ENCODE measurements at places on chromosomes 1 and 21.

DNA sequence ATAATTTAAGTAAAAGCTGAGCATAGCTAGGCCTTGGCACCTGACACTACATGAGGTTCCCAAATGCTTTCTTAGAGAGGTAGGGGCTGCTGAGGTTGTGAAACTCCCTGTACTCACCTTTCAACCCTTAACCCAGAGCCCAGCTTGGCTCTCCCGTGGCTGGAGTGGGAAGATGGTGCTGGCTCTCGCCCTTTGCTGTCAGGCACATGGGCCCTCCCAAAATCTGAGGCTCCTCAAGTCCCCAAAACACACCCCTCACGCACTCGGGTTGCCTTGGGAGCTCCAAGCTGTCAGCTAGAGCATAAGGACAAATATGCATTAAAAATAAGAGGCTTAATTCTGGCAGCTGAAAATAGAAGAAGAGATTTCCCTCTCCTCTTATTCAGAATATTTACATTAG, 46.7 kb upstream of the PLPPR4 start:
- no peak for DNase-seq

- no peak for DNase-seq
Measured at GRCh38 chr1:37257646-37258045, 216.7 kb upstream of the ZC3H12A start.

DNA sequence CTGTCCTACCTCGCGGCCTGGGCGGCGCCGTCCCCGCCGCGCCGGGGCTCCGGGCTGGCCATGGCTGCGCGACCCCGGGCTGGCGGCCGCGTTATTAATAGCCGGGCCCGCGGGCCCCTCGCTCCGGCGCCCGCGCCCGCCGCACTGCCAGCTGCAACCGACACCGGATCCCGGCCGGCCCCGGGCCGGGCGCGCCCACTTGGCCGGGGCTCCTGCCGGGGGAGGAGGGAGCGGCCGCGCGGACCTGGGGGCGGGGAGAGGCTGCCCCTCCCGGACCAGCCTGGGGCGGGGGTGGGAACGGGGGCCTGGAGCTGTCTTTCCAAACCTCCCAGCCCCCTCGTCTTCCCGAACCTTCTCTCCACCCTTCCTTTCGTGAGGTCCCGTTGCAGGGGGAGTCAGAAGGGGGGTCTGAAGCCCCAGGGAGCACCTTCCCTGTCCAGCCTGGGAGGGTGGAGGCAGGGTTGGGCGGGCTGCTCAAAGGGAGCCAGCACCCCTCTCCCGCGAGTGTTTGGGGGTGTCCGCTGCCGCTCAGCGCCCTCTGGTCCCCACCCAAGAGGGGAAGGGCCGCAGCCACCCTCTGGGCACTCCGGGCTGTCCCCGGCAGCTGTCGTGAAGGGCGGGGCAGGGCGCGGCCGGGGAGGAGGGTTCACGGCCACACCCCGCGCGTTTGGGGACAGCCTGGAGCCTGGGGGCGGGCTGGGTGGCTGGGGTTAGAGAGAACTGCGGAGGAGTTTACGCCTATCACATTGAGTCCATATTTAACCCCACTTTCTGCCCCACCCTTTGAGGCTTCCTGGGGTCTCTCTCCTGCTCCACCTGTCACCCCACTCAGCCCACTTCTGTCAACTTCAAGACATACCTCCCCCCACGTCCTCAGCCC, at the start of gene SYNC:
Gene SYNC (minus strand): TSS at position 172 of the 880 bp plus-strand sequence. CDS start 110 bp downstream, at position 62.
- peak; percentile 86 for DNase-seq

DNA sequence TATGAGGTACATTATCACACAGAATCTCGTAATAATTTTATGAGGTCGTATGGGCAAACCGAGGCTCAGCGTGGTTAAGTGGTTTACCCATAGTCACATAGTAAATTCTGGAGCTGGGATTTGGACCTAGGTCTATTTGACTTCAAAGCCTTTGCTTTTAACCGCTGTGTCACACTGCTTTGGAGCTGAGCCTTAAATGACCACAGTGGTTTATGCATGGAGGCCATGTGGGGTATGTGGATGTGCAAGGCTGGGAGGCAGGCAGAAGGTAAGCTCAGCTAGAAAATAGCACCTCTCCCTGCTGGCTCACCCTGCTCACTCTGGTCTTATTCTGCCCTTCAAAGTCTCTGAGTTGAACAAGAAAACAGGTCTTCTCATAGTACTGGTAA, 269.5 kb downstream of the TRABD2B start:
- no peak for DNase-seq

DNA sequence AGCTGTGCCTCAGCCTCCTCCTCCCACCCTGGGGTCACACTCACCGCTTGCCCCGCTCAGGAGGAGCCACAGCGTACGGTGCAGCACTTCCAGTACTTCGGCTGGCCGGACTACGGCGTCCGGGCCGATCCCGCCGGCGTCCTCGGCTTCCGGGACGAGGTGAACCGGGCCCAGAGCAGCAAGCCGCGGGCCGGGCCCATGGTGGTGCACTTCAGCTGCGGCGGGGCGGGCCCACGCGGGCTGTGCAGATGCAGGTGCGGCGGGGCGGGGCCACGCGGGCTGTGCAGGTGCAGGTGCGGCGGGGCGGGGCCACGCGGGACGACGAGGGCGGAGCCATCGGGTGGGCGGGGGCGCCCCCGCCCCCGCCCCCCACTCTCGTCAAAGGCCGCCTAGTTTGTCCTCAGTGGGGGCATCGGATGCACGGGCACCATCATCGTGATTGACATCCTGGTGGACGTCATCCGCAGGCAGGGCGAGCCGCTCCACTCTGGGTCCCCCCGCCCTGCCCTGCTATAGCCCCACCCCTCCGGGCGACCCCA, 5.5 kb downstream of the RNF223 start:
- no peak for DNase-seq

DNA sequence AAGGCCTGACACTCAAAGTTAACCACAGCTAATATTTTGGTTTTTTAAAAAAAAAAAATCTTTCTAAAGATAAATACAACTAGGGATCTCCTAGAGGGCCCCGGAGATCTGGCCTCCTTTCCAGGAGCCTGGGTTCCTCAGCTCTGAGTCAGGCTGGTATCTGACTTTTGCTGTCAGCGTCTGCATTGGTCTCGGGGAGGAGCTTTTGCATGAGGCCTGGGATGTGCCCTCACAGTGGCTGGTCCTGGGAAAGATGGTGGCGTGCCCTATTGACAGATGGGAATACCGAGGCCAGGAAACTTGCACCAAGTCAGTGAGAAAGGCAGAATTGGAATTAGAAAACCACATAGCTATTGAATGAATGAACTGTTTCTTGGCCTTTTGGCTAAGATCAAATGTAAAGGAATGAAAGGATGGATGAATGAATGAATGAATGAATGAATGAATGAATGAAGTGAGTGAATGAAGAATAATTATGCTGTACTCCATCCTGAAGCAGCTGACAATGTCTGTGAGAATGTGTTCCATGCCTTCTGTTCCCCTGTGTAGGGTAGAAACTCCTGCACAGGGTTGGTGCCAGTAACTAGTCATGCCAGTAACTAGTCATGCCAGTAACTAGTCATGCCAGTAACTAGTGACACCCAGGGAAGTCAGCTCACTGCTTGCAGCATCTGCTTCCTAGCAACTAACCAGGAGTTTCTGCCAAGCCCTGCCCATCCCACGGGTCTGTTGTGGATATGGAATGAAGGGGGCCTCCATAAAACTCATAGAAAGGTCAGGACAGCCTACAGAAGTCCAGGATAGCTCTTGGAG, 242.5 kb upstream of the VAMP3 start:
- peak; percentile 10 for DNase-seq

- no peak for DNase-seq
Measured at GRCh38 chr1:178150610-178151009, 56.7 kb downstream of the RASAL2 start.

DNA sequence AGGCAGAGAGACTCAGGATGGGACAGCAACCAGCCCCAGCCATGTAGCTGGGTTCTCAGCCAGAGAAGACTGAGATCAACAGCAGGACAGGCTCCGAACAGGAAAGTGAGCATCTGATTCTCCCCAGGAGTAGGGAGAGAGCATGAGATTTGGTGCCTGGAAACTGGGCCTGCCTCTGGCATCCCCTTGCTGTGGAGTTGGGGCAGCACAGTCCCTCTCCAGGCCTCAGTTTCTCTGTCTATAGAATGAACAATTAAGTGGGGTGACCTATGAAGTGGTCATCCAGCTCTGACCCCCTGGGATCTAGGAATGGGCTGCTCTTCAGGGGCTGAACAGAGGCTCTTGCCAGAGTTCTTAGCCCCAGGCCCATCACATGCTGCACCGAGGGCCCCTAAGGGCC, 55.6 kb downstream of the KLHDC7A start:
- DNase-seq = no peak

- no peak for DNase-seq
Measured at GRCh38 chr21:43847301-43847700, 17.7 kb upstream of the AGPAT3 start.

- DNase-seq = no peak
Measured at GRCh38 chr1:19476450-19477190, 8.7 kb downstream of the CAPZB start.

GRCh38 chr1:235290740-235291502, 37.1 kb downstream of the ARID4B start:
- DNase-seq = no peak

DNA sequence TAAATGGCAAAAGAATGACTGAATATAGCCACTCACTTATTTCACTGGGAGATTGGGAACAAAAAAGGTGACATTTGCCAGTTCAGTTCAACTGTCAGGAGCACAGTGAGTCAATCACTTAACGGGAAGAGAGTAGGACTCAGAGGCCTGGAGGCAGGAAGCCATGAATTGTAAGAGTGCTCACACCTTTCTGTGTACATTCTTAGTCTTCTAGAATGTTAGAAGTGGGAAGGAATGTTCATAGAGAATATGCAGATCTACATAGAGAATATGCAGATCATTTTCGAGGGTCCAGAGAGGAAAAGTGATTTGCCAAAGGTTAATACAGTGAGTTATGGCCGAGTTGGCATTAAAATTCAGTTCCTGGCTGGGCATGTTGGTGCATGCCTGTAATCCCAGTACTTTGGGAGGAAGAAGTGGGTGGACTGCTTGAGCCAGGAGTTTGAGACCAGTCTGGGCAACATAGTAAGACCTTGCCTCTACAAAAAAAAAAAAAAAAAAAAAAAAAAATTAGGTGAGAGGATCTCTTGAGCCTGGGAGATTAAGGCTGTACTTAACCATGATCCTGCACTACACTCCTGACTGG, 8.3 kb downstream of the IL20 start:
- DNase-seq = no peak

DNA sequence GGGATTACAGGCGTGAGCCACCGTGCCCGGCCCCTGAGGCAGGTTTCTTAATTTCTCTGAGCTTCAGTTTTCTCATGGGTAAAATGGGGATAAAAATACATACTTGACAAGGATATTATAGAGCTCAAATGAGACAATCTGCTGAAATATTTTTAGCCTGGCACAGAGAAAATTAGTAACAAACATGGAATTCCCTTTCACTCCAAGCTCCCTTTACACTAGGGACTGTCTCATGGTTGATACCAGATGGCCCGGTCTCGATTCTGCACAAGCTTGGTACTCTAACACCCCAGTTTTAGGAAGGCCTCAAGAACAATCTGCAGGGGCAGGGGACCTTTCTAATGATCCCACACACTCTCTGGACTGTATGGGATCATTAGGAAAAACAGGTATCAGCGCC, 671.7 kb downstream of the SMYD3 start:
- DNase-seq = peak; percentile 55

GRCh38 chr1:200971955-200972711, 51.4 kb downstream of the KIF21B start:
- DNase-seq = peak; percentile 44

- DNase-seq = no peak
Measured at GRCh38 chr21:32930673-32931072, 95.1 kb upstream of the OLIG2 start.

- no peak for DNase-seq
Measured at GRCh38 chr1:89629146-89629545, 3.8 kb upstream of the LRRC8C start.
